ENCODE measurements at places on chromosomes 6 and 20. TPM values are rescaled to one million over a fixed set of nuclear protein-coding genes. Genes with fewer than 3 reads are reported as not detected.

- DNase-seq, result no peak
These were observed 34.6 kb upstream of the NKX2-2 start for GRCh38 chr20:21548390-21549035.

DNA sequence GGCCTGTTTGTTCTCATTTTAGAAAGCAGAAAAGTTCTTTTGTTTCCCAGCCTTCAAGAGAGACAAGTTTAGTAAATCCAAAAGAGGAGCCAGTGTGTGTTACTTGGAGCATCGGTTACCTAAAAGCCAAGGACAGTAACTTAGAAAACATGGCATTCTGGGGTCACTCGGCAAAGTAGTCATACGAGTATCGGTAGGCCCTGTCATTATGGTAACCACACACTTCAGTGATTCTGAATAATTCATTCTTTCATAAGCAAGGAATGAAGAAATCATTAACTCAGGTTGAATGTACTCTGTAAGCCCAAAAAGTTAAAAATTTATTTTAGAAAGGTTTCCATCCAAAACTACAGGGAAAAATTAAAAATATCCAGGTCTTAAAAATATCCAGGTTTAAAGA, 34.0 kb downstream of the CNKSR3 start:
- DNase-seq, result no peak

DNA sequence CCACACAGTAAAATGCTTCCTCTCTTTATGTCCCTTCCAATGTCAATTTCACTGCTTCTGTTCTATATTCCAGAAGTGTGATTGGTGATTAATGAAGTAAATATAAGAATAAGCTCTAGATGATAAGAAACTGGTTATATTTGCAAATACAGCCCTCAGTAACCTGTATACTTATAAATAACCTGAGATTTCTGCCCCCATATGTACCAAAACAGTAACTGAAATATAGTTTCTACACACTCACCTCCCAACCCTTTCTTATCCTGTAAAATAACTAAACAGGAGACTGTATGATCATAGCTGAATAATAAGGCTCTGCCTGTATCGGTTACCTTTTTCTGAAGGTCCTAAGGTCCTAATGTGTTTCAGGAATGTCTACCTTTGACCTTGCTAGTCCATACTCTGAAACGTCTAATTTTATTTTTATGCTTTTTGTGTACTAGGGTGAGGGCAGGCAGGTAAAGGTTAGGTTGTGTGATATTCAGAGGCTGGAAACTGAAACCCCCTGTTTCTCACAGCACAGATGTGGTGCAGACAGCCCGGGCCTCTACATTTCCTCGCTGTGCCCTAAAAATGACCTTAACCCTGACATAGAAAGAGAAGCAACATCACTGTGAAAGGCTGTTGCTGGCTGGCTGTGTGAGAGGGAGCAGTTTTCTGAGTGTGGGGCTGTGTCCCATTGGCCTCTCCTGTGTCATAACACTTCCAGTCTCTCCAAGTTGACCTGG, 378.8 kb downstream of the CENPW start:
- no peak for DNase-seq

DNA sequence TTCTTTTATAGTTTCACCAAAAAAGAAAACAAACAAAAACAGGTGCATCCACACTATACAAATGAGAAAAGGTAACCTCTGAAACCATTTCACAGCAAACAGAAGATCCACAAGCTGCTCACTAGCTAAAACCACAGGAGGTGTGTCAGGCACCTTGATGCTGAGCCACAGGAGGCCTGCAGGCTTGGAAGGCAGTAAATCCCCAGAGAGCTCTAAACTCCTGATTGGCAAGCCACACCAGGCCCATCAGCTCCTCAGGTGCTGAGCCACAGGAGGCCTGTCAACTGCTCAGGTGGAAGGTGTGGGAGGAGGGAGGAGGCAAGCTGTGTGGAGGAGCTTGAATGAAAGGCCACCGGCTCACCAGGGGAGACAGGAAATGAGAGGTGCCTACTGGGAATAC, 273.0 kb downstream of the PKHD1 start:
- no peak for DNase-seq

The CRNKL1 gene
- 35.2 TPM for total RNA-seq

Data from thyroid gland (tissue), 4 donors.